ENCODE measurements at places on chromosomes 6 and 20.

GRCh38 chr6:136921381-136921935 lies 643 bp upstream of the SLC35D3 start:
- DNase-seq, result no peak

DNA sequence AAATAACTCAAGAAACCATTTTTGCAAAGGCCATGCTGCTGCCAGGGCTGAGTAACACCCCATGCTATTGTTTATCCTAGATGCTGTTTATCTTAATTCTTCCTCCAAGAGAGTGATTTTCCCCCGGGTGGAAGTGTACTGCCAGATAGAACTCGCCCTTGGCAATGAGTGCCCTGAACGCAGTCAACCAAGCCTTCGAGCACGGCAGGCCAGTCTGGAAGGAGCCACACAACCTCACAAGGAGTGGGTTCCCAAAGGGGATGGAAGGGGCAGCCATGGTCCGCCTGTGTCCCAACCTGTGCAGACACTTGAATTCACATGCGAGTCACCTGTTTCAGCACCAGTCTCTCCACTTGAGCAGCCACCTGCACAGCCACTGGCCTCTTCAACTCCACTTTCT lies 31.9 kb downstream of the PNPLA1 start:
- DNase-seq, result no peak

- no peak for DNase-seq
Observed at GRCh38 chr6:14118091-14118439, 493 bp downstream of the CD83 start.

- no peak for DNase-seq
Observed at GRCh38 chr6:109687271-109687761, 3.7 kb downstream of the AK9 start.

DNA sequence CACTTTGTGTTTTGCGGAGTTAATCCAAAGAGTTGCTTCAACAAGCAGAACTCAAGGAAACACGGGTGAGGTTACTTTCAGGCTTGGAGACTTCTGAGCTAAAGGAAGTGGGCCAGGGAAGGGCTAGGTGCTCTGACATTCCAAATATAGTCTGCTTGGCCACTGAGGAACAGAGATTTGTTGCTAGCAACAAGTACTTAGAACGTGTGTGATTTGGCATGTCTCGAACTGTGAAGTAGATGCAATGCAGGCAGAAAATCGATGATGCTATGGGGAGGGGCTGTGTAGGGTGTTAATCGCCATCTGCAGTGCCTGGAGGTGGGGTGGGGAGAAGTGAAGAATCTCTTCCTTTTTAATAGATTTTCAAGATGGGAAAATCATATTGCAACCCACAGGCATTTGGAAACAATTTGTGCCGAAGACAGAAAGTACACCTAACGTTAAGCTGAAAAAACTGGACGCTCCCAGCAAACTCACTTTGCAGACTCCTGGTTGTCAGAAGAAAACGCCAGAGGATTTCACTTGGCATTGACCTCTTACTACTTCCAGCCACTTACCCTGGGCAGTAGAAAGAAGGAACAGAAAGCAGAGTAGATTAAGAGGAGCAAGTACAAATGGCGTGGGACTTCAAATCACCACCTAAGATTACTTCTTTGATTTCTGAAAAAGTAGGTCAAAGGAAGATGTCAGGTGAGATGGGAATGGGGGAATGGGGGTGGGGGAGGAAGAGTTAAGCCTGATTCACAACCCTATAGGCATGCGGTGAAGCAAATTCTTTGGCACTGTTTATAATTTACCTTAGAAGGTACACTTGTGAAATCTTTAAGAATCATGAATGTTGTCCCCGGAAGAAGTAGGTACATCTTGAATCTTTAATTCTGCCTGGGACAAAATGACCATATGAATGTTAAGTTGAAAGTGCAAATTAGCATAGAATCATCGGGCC lies 314.1 kb downstream of the CD83 start:
- DNase-seq, result no peak

- no peak for DNase-seq
Observed at GRCh38 chr6:112592159-112592558, 245.0 kb downstream of the RFPL4B start.

DNA sequence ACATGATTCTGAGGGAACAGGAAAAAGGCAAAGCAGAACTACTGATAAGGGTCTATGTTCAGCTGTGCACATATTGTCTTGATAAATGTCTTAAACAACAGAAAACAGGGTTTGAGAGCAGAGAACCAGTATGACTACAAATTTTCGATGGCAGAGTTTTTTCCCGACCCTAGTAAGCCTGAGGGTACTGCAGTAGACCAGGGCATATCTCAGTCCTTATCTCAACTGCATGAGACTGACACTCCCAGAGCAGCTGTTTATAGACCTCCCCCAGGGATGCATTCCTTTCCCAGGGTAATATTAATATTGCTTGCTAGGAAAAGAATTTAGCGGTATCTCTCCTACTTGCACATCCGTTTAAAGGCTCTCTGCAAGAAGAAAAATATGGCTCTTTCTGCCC lies 1176.8 kb upstream of the ADGRB3 start:
- DNase-seq, result no peak

- DNase-seq, result no peak
Observed at GRCh38 chr6:104633125-104633524, 226.6 kb downstream of the HACE1 start.

DNA sequence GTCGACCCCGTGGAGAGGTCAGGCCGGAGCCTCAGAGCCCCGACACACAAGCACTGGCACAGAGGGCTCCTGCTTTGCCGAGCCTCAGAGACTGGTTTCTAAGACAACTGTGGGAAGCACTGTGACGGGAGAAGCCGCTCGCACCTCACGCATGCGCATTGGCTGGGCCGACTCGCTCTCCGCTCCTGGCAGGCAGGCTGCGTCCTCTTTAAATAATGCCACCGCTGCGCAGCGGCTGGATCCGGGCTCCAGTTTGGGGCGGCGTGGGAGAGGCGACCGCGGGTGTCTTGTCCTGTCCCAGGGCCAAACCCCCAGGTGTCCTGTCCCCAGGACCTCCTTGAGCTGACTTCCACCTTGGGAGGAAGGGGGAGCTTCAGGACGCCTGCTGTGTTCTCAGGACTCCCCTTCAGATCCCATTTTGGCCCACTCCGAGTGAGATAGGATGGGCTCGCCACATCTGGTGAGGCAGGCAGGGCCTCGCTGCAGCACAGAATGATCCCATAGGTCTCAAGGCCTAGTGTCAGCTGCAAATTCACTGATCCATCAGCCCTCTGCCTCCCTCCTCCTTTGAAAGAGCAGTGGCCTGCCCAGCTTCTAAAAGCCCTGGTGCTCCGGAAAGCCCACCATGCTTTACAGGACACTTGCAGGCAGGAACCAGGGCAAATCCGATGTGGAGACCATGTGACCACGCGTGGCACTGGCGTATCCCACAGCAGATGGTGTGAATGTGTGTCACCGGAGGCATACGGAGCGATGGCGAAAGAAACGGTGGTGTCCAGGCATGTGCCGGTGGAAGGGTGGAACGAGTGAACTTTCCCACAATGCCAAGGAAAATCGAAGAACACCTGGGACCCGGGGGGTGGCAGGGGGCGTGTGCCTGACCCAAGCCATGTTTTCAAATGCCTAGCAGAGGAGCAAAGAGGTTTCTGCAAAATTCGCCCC lies 169.3 kb upstream of the ZNF337 start:
- DNase-seq, result no peak

DNA sequence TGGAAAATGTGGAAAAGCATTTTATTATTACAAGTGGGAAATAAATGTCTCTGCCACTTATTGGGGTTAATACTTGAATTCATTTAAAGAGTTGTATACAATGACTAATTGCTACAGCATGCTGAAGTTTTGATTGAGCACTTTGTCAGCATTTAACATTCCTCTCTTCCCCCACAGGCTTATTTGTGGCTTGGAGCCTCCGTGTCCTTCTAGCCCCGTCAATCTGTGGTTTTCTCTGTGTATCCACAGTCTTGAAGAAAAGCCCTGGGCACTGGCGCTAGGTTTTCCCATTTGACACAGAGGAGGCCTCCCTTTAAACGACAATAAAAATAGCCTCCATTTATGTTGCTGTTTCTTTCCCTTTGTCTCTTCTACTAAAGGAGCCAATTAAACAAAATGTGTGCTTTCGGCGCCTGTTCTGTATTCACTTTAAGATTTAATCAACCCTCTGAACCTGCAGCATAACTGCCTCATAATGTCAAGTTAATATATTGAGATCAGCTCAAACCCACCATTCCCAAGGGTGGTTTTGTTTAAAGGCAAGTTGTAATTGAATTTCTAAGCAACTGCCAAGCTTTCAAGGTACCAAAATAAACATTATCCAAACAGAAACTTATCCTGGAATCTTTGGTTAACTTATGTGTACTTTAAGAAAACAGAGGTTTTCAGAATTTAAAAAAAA lies 326.6 kb upstream of the RNF24 start:
- DNase-seq, result no peak

DNA sequence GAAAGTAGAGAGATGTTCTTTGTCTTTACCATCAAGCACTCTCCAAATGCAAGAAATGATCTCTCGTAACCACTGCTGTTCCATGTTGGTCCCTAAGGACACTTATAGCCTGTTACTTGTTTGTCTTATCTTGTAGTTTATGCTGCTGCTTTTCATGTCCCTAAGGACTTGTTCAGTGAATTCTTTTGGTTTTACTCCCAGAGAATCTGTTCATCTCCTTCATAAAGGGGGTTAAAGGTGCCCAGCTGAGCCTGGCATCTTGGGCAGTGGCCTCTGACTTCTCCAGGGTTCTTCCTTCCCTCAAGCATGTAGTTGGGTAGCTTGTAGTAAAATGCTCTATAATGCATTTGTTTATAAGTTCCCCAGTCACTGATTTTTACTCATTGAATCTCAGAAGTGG lies 864 bp upstream of the PKIG start:
- no peak for DNase-seq

DNA sequence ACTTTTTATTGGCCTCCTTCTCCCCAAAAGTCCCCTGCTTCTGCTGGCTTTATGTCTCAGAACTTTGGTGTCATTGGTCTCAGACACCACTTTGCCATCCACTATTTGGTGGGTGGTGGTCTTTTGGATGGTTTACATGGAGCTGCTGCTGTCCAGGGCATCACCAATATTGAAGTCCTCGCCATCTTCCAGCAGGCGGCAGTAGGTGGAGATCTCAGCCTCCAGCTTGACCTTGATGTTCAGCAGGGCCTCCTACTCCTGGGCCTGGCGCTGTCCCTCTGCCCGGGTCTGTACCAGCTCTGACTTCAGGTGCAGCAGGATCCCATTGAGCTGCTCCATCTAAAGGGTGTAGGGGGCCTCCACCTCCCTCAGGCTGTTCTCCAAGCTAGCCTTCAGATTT lies 148.4 kb upstream of the FOXA2 start:
- no peak for DNase-seq

- DNase-seq, result no peak
Observed at GRCh38 chr20:38239441-38239840, 21.1 kb downstream of the KIAA1755 start.

GRCh38 chr6:139882977-139883728 lies 508.7 kb upstream of the CITED2 start:
- no peak for DNase-seq

DNA sequence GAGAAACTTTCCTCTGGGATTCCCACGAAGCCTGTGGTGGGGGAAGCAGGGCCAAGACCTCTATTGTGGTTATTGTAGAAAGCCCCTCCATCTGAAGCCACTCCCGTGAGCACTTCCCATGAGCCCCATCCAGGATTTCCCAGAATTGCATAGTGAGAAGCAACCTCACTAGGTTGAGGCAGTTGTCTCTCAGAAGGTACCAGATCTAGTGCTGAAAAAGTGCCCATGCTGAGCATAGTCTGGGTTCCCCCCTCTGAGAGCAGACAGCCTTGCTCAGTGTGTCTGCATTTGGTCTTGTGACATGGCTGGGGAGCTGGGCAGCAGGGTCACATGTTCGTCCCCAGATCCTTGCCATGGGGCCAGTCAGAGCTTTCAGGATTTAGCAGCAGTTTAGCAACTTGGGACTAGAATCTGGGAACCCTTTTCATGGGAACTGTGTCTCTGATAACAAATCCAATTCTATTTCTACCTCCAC lies 38.6 kb downstream of the SLC9A8 start:
- no peak for DNase-seq

DNA sequence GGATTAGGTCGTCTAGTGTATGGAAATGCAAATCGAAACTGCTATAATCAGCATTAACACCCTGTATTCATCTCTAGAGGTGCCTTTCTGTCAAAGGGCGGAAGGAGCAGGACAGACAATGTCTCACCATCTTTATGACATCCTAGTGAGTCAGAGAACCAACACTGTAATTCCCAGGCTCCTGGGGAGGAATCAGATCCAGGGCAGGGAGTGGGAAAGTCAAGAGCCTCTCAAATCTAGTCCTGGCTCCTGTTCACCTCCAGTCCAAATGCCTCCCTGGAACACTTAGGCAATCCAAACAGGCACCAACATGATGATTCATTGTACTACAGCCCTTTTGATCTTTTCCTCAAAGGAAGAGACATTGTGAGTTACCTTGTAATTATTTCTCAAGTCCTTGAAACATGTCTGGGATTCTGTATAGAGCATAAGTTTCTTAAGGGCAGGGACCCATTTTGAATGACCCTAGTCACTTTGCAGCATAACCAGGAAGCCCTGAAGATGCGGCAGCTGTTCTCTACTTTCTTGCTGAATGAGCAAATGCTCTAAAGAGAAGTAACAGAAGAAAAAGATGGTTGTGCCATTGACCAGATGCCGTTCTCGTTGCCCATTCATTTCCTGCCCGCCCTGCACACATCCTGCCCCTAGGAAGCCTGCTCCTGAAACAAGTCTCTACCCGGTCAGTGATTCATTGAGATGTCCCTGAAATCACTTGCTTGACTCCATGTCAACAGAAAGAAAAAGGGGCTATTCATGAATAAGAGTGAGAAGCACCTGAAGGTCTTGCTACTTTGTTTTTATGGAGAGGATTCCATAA lies 112.8 kb upstream of the JARID2 start:
- no peak for DNase-seq

- no peak for DNase-seq
Observed at GRCh38 chr20:57947421-57948179, 237.8 kb upstream of the PMEPA1 start.

GRCh38 chr6:135211306-135211702 lies 30.2 kb downstream of the MYB start:
- no peak for DNase-seq

DNA sequence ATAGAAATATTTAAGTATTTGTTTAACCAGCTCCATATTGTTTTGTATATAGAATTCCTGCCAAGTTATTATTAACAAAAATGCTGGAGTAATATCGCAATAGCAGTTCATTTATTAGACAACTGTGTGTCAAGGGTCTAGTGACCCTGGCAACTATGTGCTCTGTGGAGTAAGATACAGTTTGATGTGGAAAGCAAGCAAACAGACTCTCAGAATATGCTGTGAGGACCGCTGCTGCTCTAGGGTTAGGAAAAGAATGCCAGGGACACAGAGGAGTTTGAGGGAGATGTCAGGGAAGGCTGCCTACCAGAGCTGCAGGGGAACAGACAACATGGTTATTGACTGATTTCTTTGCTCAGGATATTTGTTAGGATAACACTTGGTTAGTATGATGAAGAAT lies 71.2 kb downstream of the HIVEP1 start:
- no peak for DNase-seq

Measured in thoracic aorta (tissue), 2 donors.